Inflammatory macrophage treated with lipopolysaccharide for 4 hours (primary cell): ENCODE measurements at places on chromosomes 5 and 9.

- no peak for DNase-seq
Measured at GRCh38 chr9:114287763-114288192, 35.1 kb upstream of the ORM1 start.

GRCh38 chr9:120931231-120932085 is 4.9 kb upstream of the TRAF1 start:
- peak; percentile 97 for DNase-seq

DNA sequence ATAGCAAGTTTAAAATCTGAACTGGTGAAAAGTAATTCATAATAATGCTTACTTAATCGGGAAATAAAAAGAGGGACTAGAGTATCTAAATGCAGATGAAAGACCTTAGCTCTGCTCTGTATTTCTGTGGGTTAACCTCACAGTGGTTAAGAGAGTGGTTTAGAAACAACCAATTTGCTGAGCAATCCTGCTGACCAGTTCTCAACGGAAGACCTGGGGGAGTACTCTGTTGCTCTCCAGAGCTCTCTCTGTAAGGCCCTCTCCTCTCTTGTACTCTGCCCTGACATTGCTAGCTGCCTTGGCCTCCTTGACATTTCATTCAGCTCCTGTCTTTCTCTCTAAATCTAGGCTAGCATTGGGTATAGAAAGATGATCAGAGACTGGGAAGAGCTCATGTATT is 1186.6 kb upstream of the SEMA6A start:
- no peak for DNase-seq

GRCh38 chr5:157516626-157517325 is 56.8 kb downstream of the NIPAL4 start:
- no peak for DNase-seq

GRCh38 chr9:84138541-84138940 is 157.9 kb downstream of the RMI1 start:
- DNase-seq = no peak

DNA sequence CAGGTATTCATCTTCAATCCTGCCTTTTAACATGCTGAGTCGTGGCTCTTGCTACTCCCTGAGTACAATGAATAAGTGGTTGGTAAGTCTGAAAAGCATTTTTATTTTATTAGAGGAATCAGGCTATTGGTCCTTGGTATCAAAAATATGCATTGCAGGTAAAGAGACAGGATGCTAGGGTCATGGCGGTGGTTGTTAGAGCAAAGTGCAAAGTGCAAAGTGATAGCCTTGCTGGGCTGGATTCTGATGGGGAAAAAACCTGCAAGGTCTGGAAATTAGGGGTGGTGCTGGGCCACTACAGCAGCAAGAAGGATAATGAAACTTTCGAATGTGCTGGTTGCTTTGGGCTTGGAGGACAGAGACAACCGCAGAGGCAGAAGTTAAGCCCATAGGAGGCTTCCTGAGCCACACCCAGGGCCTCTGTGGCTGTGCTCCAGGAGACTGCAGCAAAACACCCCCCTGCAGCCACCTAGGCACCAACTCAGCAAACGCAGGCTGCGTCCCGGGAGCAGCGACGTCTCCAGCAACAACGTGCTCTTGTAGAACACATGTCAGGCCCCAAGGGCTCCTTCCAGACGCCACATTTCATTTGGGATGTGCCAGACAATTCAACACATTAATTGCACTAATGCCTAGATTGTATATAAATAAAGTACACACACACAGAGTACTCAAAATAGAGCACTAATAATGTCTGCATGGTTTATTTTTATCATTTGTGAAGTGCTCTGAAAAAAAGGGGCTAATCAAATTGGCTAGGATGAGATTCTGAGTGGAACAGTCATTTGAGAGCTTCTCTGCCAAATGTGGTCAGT is 149.8 kb upstream of the RAPGEF1 start:
- no peak for DNase-seq

GRCh38 chr9:88641456-88642240 is 106.7 kb downstream of the NXNL2 start:
- no peak for DNase-seq

- no peak for DNase-seq
Measured at GRCh38 chr9:130294664-130295063, 29.1 kb downstream of the HMCN2 start.

- peak; percentile 5 for DNase-seq
Measured at GRCh38 chr5:17999858-18000257, 365.6 kb downstream of the TAF11L14 start.

- DNase-seq = no peak
Measured at GRCh38 chr9:92627651-92628050, 42.3 kb downstream of the IPPK start.

- DNase-seq = no peak
Measured at GRCh38 chr5:168417731-168418429, 68.4 kb upstream of the RARS1 start.

GRCh38 chr9:123282362-123283047 is 14.1 kb upstream of the STRBP start:
- no peak for DNase-seq

GRCh38 chr9:116193636-116194035 is 40.0 kb downstream of the PAPPA start:
- no peak for DNase-seq

GRCh38 chr5:54671111-54671531 is 153.6 kb downstream of the SNX18 start:
- peak; percentile 98 for DNase-seq

DNA sequence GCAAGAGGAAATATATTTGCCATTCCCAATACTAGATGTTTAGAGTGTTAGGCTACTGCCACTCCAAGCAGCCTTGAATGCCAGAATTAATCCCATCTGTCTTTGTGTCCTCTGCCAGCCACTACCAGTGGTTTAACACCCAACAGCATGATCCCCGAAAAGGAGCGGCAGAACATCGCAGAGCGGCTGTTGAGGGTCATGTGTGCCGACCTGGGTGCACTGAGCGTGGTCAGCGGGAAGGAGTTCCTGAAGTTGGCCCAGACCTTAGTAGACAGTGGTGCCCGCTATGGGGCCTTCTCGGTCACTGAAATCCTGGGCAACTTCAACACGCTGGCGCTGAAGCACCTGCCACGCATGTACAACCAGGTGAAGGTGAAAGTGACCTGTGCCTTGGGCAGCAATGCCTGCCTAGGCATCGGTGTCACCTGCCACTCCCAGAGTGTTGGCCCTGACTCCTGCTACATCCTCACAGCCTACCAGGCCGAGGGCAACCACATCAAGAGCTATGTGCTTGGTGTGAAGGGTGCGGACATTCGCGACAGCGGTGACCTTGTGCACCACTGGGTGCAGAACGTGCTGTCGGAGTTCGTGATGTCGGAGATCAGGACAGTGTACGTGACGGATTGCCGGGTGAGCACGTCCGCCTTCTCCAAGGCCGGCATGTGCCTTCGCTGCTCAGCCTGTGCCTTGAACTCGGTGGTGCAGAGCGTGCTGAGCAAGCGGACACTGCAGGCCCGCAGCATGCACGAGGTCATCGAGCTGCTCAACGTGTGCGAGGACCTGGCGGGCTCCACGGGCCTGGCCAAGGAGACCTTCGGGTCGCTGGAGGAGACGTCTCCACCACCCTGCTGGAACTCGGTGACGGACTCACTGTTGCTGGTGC is 29.3 kb downstream of the AMBP start:
- DNase-seq = no peak

GRCh38 chr5:140502834-140503233 is 44.6 kb upstream of the EIF4EBP3 start:
- DNase-seq = no peak

- DNase-seq = no peak
Measured at GRCh38 chr9:79574781-79575180, 3.0 kb downstream of the TLE4 start.

- no peak for DNase-seq
Measured at GRCh38 chr5:151779531-151780125, 7.9 kb downstream of the G3BP1 start.

DNA sequence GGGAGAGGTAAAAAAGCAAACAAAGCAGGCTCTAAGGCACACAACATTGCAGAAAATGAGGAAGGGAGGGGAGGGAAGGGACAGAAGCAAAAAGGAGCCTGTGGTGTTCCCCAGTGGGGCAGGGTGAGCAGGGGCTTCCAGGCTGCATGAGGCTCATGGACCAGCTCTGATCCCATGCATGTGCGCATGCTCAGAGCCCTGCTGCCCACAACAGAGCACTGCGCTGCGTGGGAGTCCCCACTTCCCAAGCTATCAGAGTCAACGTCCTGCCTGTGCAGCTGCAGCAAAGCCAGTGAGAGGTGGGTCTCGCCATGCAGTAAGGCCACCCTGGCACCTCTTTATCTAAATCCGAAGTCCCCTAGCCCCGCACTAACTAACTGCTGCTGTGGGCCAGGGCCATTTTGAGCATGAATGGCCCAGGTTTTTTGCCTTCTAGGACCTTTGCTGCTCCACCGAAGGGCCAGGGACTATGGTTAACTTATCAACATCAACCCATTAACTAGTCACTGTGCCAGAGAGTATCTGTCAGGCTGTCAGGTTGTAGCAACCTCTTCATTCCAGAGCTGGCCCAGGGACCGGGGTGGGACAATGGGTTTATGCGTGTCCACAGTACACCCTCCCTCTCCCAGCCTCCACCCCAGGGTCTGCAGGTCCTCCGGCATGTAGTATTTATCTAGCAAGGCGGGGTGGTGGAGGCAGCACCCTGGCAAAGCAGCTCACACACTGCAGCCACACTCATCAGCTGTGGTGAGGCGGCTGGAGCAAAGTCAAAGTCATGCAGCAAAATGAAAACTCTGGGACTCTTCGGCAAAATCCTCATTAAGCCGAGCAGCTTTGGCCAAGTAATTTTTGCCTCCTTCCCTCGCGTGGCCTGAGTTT is 123.6 kb downstream of the SAXO1 start:
- DNase-seq = no peak

- no peak for DNase-seq
Measured at GRCh38 chr5:6108540-6108848, 269.9 kb downstream of the MED10 start.

DNA sequence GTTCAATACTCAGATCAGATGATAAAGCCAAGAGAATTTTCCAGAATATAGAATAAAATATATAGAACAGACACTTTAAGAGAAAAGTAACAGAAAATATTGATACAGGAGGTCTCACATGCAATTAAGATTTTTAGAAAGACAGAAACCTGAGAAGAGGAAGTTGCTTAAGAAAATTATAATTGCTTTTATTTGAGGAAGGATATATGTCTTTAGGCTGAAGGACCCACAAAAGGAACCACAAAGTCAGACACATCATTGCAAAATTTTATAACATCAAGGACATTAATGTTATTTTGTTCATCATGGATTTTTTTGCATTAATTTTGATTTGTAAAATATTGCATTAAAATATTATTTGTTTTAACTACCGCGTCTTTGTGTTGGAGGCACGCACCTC is 141.5 kb downstream of the FSTL4 start:
- peak; percentile 38 for DNase-seq

DNA sequence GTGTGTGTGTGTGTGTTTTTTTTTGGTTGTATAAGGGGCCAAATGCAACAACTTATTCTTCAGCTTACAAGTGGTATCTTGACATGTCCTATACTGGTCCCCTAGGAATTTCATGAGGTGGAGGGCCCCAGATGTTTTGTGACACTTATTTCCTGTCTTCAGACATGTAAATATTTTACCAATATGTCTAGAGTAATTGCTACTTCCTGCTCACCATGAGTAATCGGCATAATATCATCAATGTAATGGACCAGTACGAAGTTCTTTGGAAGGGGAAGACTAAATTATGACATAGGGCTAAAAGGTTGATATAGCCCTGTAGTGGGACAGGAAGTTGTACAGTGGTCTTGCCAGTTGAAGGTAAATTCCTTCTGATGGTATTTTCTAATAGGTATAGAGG is 3.7 kb upstream of the OTULIN start:
- DNase-seq = no peak

GRCh38 chr5:15601274-15601673 is 101.3 kb downstream of the FBXL7 start:
- no peak for DNase-seq

DNA sequence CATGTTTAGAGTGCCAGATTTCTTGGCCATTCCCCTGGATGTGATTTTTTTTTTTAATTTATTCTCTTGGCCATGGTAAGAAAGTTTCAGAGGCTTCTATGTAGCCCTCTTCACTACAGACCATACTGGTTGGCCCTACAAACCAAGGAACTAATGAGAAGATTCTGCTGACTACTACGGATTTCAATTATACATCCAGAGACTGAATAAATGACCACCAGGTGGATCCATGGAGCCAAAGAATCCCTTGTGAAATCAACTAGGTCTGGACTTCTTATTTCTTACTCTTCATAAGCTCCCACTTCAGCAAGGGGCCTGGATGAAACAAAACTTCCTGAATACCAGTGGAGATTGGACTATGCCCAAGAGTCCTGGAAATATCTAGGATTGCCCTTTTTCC is 27.6 kb downstream of the ZNF622 start:
- DNase-seq = no peak

DNA sequence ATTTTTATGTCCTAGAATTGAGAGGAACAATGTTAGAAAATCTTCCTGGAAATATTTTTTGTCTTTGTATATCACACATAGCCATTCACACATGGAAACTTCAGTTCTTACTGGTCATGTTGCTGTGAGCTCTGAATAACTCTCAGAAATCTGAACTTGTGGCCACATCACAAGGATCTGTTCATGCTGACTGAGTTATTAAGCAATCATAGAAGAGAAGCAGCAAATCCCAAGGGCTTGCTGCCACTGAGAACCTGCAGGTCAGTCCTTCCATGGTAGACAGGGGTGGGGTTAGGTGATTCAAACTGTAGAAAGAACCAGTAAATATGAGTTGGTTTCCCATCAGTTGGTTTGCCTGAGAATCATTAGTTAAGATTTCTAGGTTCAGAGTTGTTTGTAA is 27.6 kb downstream of the SGCD start:
- DNase-seq = no peak

- DNase-seq = no peak
Measured at GRCh38 chr5:27708534-27708933, 670.1 kb upstream of the CDH9 start.

GRCh38 chr9:108213511-108213910 is 642.3 kb downstream of the ACTL7B start:
- DNase-seq = peak; percentile 69

GRCh38 chr9:113638897-113639296 is 175.4 kb downstream of the RGS3 start:
- DNase-seq = no peak

- DNase-seq = no peak
Measured at GRCh38 chr5:179294131-179294780, 51.0 kb downstream of the ADAMTS2 start.

GRCh38 chr5:132057498-132058255 is 2.8 kb upstream of the IL3 start:
- DNase-seq = no peak

DNA sequence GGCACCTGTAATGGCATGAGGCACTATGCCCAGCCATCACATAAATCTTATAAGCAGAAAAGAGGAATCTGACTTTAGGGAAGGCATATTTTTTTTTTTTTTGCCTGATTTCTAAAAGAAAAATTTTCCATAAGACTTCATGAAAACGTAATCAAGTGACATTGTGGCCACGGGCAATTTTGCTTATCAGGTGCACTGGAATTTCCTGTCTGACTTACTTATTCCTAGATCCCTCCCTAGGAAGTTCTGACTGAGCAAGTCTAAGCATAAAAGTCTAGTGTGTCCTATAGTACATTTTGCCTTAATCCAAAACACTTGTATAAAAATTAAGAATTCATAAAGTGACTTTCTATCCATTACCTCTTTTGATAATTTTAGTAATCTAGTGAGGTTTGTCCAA is 12.5 kb downstream of the C5orf46 start:
- DNase-seq = no peak
